ENCODE measurements at places on chromosomes 5 and 9. TPM values are rescaled to one million over a fixed set of nuclear protein-coding genes. Genes with fewer than 3 reads are reported as not detected.

ELOVL7 gene
- 0.72 TPM for total RNA-seq

DNA sequence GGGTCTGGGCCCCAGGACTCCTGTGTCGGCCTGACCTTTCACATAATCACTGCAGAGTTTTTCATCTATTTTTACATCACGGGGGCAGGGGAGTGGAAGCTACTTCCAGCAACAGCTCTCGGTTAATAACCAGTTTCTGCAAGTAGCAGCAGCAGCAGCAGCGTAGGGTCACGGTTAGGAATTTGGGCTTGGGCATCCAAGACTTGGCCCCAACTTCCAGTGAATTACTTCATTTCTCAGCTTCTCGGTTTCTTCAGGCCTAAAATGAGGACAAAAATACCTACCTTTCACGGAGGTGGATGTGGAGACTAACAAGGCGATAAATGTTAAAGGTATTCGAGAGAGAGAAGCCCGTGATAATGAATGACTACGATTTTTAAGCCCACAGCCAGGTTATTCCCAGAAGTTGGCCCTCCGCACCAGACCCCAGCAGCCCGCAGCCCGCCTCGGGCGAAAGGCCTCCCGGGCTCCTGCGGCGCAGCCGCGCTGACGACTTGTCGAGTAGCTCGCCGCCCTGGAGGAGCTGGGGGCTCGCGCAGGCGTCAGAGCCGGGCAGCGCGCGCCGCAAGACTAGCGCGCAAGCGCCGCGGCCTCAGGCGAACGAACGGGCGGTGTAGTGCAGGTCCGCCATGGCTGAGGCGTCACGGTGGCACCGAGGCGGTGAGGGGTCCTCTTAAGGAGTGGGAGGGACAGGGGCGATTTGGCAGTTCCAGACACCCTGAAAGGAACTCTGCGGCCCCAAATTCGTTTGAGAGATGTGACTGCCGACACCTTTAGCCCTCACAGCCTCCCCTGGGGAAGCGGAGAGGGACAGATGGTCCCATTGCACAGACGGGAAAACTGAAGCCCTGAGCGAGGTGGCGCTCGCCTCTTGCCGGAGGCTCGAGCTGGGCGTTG is at the start of gene PKD2L2:
Gene PKD2L2 (plus strand): TSS at position 595 of the 897 bp plus-strand sequence. CDS start 35 bp downstream, at position 630.
- no peaks in the 10 kb centered on the region for H3K27me3 ChIP-seq
- H3K36me3 ChIP-seq, result no peaks in the 10 kb centered on the region
- DNase-seq, result peak; percentile 78
- peaks cover 9% of the 10 kb centered on the region for H3K4me1 ChIP-seq
- H3K27ac ChIP-seq, result peak within 1 kb of the TSS; percentile 56

GRCh38 chr5:88876714-88877113 is 6.3 kb downstream of the MEF2C start:
- DNase-seq, result no peak
- H3K4me3 ChIP-seq, result no peak overlapping the region
- H3K4me1 ChIP-seq, result peaks cover 6% of the 10 kb centered on the region
- H3K27ac ChIP-seq, result no peak overlapping the region
- no peaks in the 10 kb centered on the region for H3K36me3 ChIP-seq

- no peak overlapping the region for H3K4me3 ChIP-seq
- no peak overlapping the region for H3K27ac ChIP-seq
- no peaks in the 10 kb centered on the region for H3K36me3 ChIP-seq
- H3K27me3 ChIP-seq, result peaks cover 29% of the 10 kb centered on the region
- no peaks in the 10 kb centered on the region for H3K4me1 ChIP-seq
- DNase-seq, result no peak
Observed at GRCh38 chr5:135829179-135829578, 5.3 kb upstream of the SLC25A48 start.

GRCh38 chr9:91900055-91900796 is 49.8 kb downstream of the ROR2 start:
- peaks cover 6% of the 10 kb centered on the region for H3K27me3 ChIP-seq
- H3K36me3 ChIP-seq, result no peaks in the 10 kb centered on the region
- no peak overlapping the region for H3K4me3 ChIP-seq

DNA sequence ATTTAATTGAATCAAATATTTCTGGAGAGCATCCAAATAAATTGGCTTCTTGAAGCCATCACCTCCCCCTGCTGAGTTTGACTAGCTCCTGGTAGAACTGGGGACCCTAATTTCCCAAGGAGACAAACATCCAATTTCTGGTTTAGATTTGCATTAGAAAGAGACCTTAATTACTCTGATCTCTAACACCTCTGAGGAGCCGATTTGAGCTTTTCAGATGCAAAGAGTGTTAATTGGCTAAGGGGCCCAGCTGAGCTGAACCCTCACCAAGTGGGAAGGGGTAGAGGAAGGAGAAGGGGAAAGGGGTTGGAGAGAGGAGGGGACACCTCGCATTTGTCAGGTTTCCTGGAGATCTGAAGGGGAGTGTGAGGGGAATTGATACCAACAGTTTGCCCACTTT is 145.4 kb upstream of the SHB start:
- no peak for DNase-seq
- no peak overlapping the region for H3K4me3 ChIP-seq
- H3K27me3 ChIP-seq, result peaks cover 13% of the 10 kb centered on the region
- H3K27ac ChIP-seq, result no peak overlapping the region
- H3K4me1 ChIP-seq, result no peaks in the 10 kb centered on the region

GRCh38 chr5:34891981-34892380 is 23.3 kb downstream of the RAD1 start:
- no peaks in the 10 kb centered on the region for H3K27me3 ChIP-seq
- no peaks in the 10 kb centered on the region for H3K4me1 ChIP-seq
- peak; percentile 51 for DNase-seq
- H3K36me3 ChIP-seq, result no peaks in the 10 kb centered on the region

- peak; percentile 31 for DNase-seq
- H3K27ac ChIP-seq, result peak overlapping the region; percentile 76
- no peaks in the 10 kb centered on the region for H3K27me3 ChIP-seq
- H3K4me3 ChIP-seq, result no peak overlapping the region
Observed at GRCh38 chr5:134503937-134504437, 21.5 kb upstream of the JADE2 start.

DNAJC18 gene
- total RNA-seq, result 18.8 TPM

MARCOL gene
- not detected for total RNA-seq

RARS1 gene
- 139 TPM for total RNA-seq

GRCh38 chr9:35001803-35002502 is 12.4 kb downstream of the DNAJB5 start:
- H3K36me3 ChIP-seq, result peaks cover 3% of the 10 kb centered on the region
- H3K4me1 ChIP-seq, result peaks cover 16% of the 10 kb centered on the region
- H3K27ac ChIP-seq, result no peak overlapping the region
- H3K4me3 ChIP-seq, result no peak overlapping the region
- H3K27me3 ChIP-seq, result no peaks in the 10 kb centered on the region
- DNase-seq, result peak; percentile 55

TICAM2 gene
- total RNA-seq, result 6.8 TPM

DNA sequence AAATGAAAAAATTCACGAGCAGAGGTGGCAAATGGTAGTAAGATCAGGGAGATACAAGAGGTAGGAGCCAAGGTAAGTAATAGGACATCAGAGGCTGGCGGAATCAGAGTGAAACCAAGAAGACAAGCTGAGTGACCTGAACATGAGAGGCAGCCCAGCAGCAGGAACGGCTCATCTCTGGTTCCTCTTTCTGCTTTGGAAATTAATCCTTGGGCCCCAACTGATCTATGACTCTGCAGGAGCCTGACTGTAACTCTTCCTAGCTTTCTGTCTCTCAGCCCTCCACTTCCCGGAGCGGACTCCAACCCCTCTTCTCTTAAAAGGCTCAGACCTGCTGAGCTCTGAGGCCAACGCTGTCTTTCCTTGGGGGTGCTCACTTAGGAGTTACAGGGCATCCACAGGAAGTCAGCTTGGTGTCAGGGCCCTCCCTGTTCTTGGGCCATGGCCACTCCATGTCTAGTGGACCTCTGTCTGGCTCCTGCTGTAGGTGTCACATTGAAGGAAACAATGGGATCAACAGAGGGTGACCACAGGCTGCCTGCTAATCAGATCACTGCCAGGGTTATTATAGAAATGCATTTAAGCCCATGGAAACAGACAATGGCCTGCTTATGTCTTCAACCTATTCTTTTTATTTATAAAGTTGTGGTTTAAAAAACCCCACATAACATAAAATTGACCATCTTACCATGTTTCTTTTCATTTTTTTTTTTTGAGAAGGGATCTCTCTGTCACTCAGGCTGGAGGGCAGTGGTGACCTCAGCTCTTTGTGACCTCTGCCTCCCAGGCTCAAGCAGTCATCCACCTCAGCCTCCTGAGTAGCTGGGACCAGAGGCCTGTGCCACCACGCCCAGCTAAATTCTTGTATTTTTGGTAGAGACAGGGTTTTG is 22.5 kb upstream of the SHB start:
- H3K27ac ChIP-seq, result no peak overlapping the region
- no peak overlapping the region for H3K4me3 ChIP-seq
- H3K4me1 ChIP-seq, result no peaks in the 10 kb centered on the region

GRCh38 chr9:1531424-1531823 is 481.3 kb downstream of the DMRT2 start:
- no peaks in the 10 kb centered on the region for H3K4me1 ChIP-seq
- DNase-seq, result no peak
- no peak overlapping the region for H3K4me3 ChIP-seq
- H3K27me3 ChIP-seq, result no peaks in the 10 kb centered on the region
- H3K36me3 ChIP-seq, result no peaks in the 10 kb centered on the region

GRCh38 chr5:157253547-157253946 is 12.4 kb upstream of the CYFIP2 start:
- H3K4me3 ChIP-seq, result no peak overlapping the region
- no peaks in the 10 kb centered on the region for H3K27me3 ChIP-seq
- no peaks in the 10 kb centered on the region for H3K36me3 ChIP-seq
- peak; percentile 10 for DNase-seq
- H3K27ac ChIP-seq, result no peak overlapping the region
- peaks cover 7% of the 10 kb centered on the region for H3K4me1 ChIP-seq

FAM151B gene
- total RNA-seq, result 2.9 TPM

- H3K27ac ChIP-seq, result no peak overlapping the region
- peaks cover 6% of the 10 kb centered on the region for H3K27me3 ChIP-seq
- H3K36me3 ChIP-seq, result no peaks in the 10 kb centered on the region
- DNase-seq, result no peak
- H3K4me3 ChIP-seq, result no peak overlapping the region
- no peaks in the 10 kb centered on the region for H3K4me1 ChIP-seq
Observed at GRCh38 chr5:35098214-35098613, 50.5 kb upstream of the AGXT2 start.

DNA sequence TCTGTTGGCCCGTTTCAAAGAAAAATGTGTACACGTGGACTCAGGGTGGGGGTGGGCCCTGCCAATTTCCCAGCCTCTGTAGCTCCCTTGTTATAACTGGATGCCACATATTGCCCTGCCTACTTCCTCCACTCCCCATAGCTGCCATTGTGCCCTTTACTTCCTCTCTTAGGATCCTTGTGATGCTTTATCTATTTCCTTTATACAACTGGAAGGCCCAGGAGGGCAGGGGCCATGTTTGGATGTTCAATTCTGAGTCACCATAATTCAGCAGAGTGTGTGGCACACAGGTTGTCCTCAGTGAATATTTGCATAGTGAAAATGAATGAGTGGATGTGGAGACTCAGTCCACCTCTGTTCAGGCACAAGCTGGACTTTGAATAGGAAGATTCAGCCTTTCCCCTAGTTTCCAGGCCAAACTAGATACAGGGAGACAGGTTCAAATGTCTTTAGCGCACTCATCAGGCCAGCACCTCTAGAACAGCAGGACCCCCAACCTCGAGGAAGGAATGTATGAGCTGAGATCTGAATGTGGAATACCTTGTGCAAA is 10.6 kb upstream of the FEM1C start:
- no peak for DNase-seq
- H3K27me3 ChIP-seq, result no peaks in the 10 kb centered on the region
- H3K36me3 ChIP-seq, result no peaks in the 10 kb centered on the region
- no peak overlapping the region for H3K4me3 ChIP-seq
- no peak overlapping the region for H3K27ac ChIP-seq
- peaks cover 22% of the 10 kb centered on the region for H3K4me1 ChIP-seq

MEIKIN gene
- total RNA-seq, result not detected

GRCh38 chr5:84436866-84437265 is 52.2 kb upstream of the EDIL3 start:
- no peaks in the 10 kb centered on the region for H3K36me3 ChIP-seq
- no peaks in the 10 kb centered on the region for H3K27me3 ChIP-seq
- no peak overlapping the region for H3K4me3 ChIP-seq
- peak; percentile 72 for DNase-seq
- peak overlapping the region; percentile 92 for H3K27ac ChIP-seq

DNA sequence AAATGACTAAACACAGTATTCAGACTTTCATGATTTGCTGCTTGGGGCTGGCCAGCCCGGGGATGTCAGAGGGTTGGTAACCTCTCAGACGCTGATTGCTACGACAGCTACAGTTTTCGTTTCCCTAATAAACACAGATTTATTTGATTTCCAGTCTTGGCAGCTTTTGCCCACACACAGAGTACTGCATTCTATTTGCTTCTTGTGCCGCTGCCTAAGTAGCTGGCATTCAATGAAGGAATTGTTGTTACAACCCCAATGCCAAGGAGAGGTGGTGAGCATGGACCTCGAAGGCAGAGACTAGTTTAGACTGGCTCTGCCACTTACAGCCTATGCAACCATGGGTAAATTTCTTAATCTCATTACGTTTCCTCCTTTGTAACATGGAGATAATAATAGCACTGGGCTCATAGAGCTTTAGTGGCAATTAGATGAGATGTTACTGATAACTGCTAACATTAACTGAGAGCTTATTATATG is 247.1 kb upstream of the PANK3 start:
- DNase-seq, result no peak
- H3K4me3 ChIP-seq, result no peak overlapping the region
- no peaks in the 10 kb centered on the region for H3K36me3 ChIP-seq
- no peak overlapping the region for H3K27ac ChIP-seq
- H3K4me1 ChIP-seq, result no peaks in the 10 kb centered on the region
- no peaks in the 10 kb centered on the region for H3K27me3 ChIP-seq

GRCh38 chr5:78907255-78907891 is 77.7 kb downstream of the ARSB start:
- no peaks in the 10 kb centered on the region for H3K36me3 ChIP-seq
- H3K4me1 ChIP-seq, result peaks cover 32% of the 10 kb centered on the region
- H3K27me3 ChIP-seq, result no peaks in the 10 kb centered on the region
- H3K4me3 ChIP-seq, result peak overlapping the region; percentile 27
- H3K27ac ChIP-seq, result peak overlapping the region; percentile 89

- H3K27me3 ChIP-seq, result no peaks in the 10 kb centered on the region
- peaks cover 6% of the 10 kb centered on the region for H3K4me1 ChIP-seq
- no peak overlapping the region for H3K4me3 ChIP-seq
- peaks cover 6% of the 10 kb centered on the region for H3K36me3 ChIP-seq
- no peak for DNase-seq
Observed at GRCh38 chr9:33288828-33289483, 1.4 kb upstream of the NFX1 start.

DNA sequence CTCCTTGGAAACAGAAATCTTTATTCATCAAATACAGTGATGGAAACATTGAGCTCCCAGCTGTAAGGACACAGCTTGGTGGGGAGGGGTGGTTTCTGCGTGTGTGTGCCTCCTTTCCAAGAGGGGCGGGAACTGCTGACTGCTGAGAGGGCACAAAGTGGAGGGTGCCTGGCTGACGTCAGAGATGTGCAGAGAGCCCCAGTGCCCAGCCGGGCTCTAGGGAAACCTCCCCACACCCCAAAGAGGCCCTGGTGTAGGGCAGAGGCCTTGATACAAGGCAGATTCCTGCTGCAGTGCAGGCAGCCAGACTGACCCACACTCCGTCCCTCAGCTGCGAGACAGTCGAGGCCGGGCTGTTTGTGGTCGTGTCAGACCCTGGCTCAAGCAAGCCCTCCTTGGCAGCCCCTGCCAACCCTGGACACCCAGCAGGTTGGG is 191.0 kb downstream of the CACNA1B start:
- H3K4me3 ChIP-seq, result no peak overlapping the region
- H3K27ac ChIP-seq, result no peak overlapping the region
- no peaks in the 10 kb centered on the region for H3K36me3 ChIP-seq
- no peaks in the 10 kb centered on the region for H3K4me1 ChIP-seq
- no peaks in the 10 kb centered on the region for H3K27me3 ChIP-seq

IL9 gene
- total RNA-seq, result not detected

TEK gene
- 2.3 TPM for total RNA-seq

SLC6A7 gene
- total RNA-seq, result not detected

PIGO gene
- total RNA-seq, result 19.7 TPM

GRCh38 chr9:34513567-34514214 is 9.1 kb downstream of the ENHO start:
- H3K4me1 ChIP-seq, result no peaks in the 10 kb centered on the region
- no peak overlapping the region for H3K4me3 ChIP-seq
- no peak overlapping the region for H3K27ac ChIP-seq

All from astrocyte (in vitro differentiated cells and primary cell).